ENCODE measurements at places on chromosomes 2 and 18. TPM values are rescaled to one million over a fixed set of nuclear protein-coding genes. Genes with fewer than 3 reads are reported as not detected.

The PAX3 gene
- polyA plus RNA-seq: not detected

The GORASP2 gene
- polyA plus RNA-seq: 173 TPM

DNA sequence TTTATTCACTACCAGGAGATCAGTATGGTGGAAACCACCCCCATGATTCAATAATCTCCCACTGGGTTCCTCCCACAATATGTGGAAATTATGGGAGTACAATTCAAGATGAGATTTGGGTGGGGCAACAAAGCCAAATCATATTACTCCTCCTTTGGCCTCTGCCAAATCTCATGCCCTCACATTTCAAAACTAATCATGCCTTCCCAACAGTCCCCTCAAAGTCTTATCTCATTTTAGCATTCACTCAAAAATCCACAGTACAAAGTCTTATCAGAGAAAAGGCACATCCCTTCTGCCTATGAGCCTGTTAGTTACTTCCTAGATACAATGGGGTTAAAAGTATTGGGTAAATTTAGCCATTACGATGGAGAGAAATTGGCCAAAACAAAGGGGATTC lies 989.5 kb upstream of the CNTNAP5 start:
- DNase-seq: no peak

- DNase-seq: no peak
Observed at GRCh38 chr2:235070063-235070706, 118.4 kb downstream of the SH3BP4 start.

DNA sequence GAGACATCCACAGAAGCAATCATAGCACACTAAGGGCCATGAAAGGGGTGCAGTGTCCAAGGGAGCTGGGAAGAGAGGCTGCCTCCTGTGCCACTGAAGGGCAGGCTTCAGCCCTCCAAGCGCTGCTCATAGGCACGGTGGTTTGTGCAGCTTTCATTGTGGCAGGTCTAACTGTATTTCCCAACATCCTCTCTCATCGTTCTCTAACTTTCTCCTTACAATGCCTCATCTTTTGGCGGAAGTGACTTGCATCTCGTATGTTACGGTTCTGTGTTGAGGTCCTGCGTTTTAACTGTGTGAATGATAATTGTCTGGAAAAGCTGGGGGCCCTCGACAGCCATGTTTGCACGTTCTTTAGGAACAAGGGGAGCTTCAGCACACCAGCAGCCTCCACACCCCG lies 213.9 kb downstream of the GBX2 start:
- no peak for DNase-seq

DNA sequence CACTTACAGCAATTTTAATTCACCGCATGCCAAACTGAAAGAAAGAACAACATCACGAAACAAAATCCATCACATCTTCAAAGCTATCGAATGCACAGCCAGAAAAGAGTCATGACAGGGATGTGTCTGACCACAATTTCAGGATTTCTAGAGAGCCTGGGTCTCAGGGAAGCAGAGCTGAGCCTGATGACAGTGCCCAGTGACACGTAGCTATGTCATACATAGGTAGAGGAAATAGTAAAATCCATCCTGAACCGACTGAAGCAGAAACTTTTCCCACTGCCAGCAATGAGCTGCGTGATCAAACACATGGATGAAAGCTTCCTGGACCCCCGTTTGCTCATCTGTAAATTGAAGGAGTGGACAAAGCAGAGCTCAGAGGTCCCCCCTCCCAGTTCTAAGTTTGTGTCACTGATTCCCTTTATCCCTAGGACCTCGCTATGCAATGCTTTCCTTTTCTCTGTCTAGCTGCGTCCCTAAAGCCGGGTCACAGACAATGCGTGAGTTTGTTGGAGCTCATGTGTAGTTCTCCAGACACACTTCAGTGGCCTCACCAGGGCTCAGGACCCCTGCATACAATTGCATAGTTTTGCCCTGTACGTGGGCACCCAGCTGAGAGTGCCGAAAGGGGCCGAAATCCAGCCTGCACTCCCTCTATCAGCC lies 37.6 kb downstream of the CCBE1 start:
- no peak for DNase-seq

GRCh38 chr18:274313-274712 lies 6.5 kb upstream of the THOC1 start:
- DNase-seq: no peak

DNA sequence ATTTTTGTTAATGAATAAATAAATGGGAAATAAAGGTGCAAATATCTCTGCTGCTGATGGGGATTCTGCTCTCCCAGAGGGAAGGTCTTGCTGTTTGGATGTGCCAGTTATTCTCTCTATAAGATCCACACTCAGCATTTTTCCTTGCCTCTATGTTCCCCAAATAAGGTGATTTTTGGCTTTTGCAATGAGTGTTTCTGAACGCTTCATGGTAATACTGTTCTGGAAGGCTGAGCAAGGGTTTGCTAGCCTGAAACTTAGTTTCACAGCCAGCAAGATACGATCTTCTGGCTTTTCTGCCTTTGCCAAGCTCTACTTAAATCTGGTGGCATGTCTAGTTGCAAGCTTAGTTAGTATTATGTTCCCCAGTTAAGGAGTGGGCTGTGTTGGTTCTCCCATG lies 114.6 kb downstream of the LPIN1 start:
- no peak for DNase-seq

- no peak for DNase-seq
Observed at GRCh38 chr2:224711381-224711780, 4.8 kb downstream of the CCDC195 start.
